ENCODE measurements at places on chromosomes 7 and 10.

GRCh38 chr10:44413416-44413815 lies 28.5 kb upstream of the CXCL12 start:
- no peak for DNase-seq

DNA sequence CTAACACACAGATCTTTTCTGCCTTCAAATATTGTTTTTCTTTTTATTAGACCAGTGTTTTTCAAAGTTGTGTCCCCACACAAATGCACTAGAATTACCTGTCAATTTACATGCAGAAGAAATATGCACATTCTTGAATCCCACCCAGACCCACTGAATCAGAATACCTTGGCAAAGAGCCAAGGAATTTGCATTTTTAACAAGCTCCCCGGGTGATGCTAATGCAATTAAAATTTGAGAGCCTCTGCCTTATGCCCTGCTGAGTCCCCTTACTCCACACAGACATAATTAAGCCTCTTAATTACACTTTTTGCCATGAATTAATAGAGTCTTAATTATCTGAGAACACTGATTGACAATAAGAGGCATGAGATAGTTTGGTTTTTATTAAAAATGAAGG lies 201.2 kb upstream of the GRB10 start:
- no peak for DNase-seq

DNA sequence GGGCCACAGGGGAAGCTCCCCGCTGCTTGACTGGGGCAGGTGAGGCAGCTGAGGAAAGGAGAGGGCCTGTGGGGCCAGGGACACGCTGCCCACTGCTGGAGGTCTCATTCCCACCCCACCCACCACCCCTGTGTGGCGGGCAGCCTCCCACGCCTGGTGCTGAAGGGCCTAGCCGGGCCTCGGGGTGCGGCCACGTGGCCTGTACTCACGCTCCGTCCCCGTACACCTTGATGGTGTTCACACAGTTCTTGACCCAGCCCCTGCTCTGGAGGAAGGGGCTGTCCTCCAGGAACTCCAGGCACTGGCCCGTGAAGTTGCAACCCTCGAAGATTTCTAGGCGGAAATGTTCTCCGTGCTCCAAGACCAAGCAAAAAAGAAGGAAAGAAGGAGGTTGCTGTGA lies 4.0 kb downstream of the CRYGN start:
- DNase-seq = no peak

DNA sequence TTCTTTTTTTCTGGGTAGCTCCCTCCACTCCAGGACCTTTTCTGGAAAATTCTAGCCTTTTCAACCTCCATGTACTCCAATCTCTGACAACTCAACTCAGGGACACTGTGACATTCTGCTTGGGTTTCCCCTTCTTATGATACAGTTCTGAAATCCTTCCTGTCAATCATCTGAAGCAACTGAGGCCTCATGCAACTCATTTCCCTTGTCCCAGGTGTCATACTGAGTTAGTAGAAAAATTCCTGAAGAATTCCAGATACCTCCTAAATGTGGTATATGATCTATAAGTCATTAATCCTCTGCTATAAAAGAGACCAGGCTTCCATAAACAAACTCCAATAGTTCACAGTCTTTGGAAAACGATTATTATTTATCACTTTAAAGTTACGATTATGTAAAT lies 43.0 kb upstream of the MYO3A start:
- no peak for DNase-seq

DNA sequence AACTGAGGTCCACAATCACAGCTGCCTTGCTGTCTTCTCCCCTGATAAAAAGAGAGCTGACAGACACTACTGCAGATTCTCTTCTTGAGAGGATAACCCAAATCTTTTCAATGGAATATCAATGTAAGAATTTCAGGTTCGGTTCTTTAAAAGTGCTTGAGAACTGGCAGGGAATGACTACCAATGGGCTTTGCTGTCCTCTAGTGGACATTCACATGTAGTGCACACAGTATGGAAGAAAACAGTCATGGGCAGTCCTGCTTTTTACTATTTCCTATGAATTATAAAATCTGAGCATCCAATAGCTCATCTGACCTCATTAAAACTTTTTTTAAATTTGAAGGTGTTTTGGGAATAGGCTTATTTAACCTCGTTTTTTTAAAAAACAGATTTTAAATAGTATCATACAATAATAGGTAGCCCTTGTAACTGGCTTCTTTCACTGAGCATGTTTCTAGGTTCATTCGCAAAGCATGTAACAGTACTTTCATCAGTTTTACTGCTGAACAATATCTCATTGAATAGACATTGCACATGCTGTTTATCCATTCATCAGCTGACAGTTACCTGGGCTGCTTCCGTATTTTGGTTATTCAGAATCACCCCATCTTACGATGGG lies 18.3 kb downstream of the FZD9 start:
- DNase-seq = peak; percentile 28

DNA sequence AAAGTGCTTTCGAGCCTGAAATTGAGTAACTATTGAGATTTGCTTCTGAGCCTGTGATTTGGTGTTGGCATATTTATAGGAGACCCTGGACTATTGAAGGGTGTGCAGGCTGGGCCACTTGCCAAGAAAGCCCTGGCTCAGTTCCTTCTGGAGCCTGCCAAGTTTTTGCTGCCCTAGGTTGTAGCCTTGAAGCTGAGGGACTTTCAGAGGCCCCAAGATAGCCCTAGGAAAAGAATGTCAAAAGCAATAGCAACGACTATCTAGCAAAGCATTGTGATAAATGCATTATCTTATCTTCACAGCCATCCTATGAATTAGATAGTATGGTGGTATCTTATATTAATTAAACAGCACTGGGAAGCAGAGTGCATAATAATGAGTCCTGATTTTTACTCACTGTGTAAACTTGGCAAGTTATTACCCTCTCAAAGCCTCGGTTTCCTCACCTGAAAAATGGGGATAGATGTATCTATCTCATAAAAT lies 473.7 kb upstream of the PODXL start:
- DNase-seq = no peak

DNA sequence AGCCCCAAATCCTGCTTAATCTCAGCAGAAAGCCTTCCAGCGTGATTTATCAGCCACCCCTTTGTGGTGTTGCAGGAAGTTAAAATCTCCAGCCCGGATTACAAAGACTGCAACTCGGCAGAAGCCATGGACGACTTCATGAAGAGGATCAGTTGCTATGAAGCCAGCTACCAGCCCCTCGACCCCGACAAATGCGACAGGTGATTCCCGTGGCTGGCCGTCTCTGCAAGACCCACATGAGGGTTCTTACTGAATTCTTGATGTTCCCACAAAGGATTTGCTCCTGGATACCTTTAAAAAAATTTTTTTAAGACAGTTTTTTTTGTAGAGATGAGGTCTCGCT lies 16.7 kb downstream of the PFKFB3 start:
- no peak for DNase-seq

DNA sequence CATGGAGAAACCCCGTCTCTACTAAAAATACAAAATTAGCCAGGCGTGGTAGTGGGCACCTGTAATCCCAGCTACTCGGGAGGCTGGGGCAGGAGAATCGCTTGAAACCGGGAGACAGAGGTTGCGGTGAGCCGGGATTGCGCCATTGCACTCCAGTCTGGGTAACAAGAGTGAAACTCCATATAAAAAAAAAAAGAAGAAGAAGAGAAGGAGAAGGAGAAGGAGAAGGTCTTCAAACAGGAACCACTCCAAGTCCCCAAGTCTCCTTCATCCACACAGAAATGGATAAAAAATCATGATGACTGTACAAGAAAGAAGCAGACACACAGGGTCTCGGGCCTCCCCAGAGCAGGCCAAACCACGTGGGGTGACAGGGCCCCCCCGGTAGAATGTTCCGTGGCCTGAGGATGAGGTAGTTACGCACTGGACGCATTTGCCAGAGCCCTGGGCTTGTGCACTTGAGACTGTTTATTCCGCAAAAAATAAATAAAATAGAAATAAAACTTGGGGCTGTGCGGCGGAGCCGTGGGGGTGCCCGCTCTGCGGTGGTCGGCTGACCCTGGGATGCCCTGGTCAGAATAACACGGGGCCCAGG lies 15.8 kb downstream of the VENTX start:
- DNase-seq = no peak

DNA sequence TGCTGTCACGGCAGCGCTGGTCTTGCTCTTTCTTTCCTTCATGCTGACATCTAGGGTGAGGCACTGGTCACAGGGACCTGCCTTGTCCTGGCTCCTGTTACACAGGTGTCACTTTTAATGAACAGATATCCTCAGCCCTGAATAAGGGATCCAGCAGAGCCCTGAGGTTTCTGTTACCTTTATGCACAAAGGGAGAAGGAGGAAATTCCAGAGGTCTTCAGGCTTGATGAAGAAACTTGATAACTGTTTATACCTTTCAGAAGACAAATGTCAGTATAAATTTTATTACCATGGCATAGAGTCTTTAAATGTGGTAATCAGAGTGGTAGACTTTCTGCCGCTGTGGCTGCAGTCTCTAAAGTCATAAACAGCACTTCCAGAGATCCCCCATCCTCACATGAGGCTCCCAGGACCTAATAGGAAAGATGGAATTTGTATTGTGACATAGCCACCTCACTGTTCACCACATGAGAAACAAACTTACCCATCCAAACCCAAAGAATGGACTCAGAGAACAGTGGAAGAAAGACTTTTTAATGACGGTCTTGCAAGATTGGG lies 2.7 kb downstream of the LRRC27 start:
- DNase-seq = no peak

- DNase-seq = peak; percentile 56
These were observed at the start of gene MARVELD1 for GRCh38 chr10:97713339-97713825. MARVELD1 (plus strand) TSS chr10:97713730; CDS start chr10:97713877, 147 bp downstream.

DNA sequence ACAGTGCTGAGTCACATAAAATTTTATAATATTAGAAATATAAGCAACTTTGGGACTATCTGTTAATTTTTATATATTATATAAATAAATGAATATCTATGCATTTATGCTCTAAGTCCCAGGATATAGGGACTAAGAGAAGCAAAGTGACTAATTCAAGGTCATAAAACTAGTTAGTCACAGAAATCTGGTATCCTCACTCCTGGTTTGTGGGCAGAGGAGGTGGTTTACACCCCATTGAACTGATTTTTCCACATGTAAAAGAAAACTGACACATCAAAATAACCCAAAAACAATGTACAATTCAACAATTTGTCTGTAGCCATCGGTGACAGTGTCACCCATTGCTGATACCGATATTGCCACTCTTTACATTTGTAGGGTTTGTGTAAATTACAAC lies 3.0 kb downstream of the PCLO start:
- no peak for DNase-seq

DNA sequence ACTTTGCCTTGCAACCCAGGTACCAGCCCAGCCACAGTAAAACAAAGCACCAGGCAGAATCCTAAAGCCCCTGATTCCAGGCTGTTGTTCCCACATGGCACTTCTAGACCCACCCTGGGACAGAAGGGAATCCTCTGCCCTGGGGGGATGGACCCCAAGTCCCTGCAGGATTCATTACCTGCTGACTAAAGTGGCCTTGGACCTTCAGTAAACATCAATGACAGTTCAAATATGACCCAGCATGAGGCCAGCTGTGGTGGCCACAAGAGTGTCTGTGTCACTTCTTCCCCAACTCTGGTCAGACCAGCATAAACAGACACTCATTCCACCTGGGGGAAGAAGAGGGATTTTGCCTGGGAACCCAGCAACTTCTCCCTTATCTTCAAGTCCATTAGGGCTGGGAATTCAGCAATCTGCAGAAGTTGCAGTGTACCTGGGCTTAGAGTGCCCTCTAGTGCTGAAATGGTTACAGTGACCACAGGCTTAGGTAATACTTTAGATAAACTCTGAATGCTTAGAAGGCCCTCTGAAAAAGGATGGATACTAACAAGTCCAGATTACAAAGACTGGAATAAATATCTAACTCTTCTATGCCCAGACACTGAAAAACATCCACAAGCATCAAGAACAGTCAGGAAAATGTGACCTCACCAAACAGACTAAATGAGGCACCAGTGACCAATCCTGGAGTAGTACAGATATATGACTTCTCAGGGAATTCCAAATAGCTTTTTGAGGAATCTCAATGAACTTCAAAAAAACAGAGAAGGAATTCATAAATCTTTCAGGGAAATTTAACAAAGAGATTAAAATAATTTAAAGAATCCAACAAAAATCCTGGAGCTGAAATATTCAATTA lies 108.5 kb upstream of the TMEM168 start:
- no peak for DNase-seq

DNA sequence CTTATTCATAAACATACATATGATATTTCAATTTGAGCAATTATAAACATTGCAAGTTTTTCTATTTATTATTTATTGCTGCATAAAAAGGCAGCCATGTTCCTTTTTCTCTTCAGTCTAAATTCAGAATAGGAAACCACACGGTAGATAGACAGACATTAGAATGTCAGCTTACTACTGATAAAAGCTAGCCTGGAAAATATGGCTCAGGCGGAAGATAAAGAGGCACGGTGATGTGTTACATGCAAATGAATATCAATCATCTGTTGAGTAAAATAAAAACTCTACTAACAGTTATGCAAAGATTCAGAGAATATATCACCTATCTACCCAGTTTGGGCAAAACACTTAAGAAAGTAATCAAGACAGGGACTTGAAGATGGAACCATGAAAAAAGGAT lies 73.5 kb upstream of the PDSS1 start:
- DNase-seq = no peak

- peak; percentile 62 for DNase-seq
These were observed 184.0 kb upstream of the INHBA start for GRCh38 chr7:41886901-41887311.

GRCh38 chr10:93471110-93471651 lies 11.0 kb downstream of the MYOF start:
- DNase-seq = peak; percentile 97

DNA sequence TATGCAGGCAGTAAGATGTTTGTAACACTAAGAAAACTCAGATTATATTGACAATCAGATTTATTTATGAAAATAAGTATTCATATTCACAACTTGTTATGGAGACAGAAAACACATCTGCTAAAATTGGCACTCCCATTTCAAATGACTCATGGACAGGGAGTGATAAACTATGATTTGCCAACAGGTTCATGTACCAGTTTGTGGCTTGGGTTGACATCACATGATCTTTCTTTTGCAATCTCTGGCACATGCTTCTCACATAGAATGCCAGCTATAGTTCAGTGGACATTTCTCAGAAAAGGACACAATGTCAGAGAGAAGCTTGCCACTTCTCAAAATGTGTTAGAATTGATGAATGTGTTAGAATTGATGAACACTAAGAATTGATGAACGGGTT lies 663.2 kb upstream of the ANKRD30A start:
- DNase-seq = peak; percentile 36

- no peak for DNase-seq
These were observed 101.0 kb upstream of the STEAP1B start for GRCh38 chr7:22601003-22601402.

DNA sequence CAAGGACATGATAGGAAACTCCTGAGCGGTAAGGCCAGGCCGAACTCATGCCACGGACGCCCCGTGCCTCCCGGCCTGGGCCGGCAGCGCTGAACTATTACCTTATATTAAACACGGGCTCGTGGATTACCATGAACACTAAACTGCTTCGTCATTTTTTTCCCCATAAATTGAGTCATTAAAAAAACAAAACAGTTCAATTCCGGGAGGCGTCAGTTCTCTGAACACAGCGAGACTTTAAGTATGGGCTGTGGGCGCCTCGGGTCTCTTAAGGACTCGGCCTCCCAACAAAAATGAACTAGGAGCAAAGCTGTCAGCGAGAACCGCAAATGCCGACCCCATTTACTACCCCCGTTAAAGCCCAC lies 519 bp downstream of the PITRM1 start:
- peak; percentile 20 for DNase-seq

All from HS-5 (cell line).